MG63 (cell line): ENCODE measurements at places on chromosomes 2 and 18.

GRCh38 chr2:171154348-171154747 is 6.3 kb downstream of the TLK1 start:
- no peak for DNase-seq

- no peak for DNase-seq
Observed at GRCh38 chr18:78624646-78625279, 354.9 kb upstream of the SALL3 start.

- DNase-seq: no peak
Observed at GRCh38 chr2:216402751-216403150, 9.5 kb upstream of the SMARCAL1 start.

DNA sequence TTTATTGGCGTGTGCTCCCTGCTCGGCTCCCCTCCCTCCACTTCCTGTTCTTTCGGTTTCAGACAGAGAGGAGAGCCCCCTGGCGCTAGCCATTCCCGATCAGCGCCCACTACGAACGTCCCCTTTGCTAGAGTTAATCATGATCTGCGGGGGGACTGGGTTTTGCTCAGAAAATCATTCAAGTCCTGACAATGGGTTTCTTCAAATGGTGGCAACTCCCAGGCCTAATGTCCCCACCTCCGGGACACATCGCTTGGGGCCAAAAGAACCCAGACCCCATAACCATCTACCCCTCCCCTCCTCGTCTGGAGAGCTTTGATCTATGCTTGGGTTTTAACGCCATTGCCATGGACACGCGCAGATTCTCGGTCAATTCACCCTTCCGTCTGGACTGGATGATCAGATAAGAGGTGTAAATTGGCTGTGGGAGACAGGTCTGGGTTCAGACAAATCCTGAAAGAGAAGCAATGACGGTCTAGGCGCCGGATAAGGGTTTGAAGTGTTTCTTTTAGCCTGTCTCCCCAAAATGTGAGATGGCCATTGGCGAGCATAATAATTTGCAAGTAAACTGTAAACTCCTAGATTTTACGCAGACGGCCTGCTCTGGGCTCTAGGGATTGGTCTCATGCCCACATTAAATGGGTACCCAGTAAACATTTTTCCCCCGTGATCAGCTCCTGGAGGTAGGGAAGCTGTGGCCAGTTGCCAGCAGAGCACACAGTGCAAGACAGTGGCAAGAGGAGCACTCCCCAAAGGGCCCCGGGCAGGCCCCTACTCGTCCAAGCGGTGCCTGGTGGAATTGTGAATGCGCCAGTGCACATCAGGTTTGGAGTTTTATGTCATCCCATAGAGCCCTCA is 4.7 kb downstream of the NRP2 start:
- DNase-seq: no peak

DNA sequence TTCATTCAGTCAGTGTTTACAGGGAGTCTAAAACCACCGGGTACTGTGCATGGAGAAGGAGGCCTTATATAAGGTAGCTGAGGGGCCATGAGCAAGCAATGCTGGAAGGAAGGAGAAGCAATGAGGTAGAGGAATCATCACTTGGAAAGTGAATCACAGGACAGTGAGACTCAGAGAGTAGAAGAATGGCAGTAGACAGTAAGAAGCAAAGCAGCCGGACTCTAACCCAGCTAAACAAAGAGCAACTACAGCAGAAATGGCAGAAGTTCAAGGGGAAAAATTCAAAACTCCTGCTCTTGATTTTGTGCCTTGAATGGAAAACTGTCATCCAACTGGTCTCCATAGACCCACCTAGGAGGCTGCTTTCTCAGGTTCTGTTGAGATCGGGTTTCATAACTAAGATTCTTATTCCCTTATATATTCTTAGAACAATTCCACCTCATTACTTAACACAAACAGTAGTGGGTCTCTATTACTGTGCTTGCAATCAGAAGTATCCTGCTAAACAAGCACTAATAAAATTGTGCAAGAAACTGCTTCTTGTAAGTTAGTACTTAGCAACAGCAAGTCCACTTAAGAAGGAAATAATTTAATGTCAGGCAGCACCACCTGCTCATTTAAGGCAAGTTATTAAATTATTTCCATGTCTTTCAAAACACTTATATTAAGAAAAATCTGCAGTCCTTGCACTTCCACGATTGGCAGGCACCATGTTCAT is 68.0 kb downstream of the RBMS1 start:
- peak; percentile 13 for DNase-seq

DNA sequence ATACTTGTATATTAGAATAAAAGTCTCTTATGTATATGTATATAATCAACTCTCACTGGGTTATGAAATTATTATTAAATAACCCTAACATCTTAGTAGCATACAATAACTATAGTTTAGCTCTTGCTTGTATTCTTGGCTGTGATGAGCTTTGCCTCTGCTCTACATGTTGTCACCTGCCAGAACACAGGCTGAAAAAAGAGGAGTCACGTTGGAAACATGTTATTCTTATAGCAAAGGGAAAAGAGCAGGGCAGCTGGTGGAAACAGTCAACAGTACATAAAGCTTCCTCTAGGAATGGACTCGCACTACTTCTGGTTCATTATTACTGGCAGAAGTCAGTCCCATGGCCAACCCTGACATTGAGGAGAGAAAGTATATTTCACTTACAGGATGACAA is 362.0 kb upstream of the KYNU start:
- no peak for DNase-seq

DNA sequence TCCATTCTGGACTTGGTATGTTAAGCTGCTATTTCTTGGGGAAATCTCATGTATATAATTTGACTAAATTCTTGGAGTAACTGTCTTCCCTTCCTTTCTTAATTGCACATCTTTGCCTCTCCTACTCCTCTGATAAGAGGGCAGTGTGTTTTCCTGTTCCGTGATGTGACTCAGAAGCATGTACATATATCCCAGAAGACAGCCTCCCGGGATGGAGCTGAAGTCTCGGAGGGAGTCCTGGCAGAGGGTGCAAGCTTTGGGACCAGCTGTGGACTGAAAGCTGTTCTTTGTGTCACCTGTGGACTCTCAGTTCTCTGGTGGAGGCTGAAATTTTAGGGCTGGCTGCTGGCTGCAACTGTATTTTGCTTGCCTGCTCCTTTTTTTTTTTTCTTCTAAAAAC is 54.7 kb upstream of the MGAT5 start:
- no peak for DNase-seq

GRCh38 chr18:39225373-39225772 is 1659.8 kb upstream of the CELF4 start:
- no peak for DNase-seq

- no peak for DNase-seq
Observed at GRCh38 chr2:25420820-25421237, 79.1 kb upstream of the DNMT3A start.

DNA sequence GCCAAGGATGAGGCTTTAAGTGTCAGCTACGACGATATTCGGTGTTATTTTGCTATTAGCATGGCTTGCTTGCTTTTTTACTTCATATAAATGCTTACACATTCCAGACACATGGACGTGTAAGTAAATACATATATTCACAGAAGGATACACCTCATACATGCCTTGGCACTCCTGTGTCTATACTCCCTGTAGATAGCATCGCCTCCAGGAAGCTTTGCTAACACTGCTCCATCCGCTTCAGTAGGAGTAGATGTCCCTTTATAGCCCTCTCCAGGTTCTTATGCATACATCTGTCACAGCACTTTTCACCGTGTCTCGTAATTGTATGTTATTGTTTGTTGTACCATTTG is 27.5 kb upstream of the KCTD1 start:
- DNase-seq: no peak

DNA sequence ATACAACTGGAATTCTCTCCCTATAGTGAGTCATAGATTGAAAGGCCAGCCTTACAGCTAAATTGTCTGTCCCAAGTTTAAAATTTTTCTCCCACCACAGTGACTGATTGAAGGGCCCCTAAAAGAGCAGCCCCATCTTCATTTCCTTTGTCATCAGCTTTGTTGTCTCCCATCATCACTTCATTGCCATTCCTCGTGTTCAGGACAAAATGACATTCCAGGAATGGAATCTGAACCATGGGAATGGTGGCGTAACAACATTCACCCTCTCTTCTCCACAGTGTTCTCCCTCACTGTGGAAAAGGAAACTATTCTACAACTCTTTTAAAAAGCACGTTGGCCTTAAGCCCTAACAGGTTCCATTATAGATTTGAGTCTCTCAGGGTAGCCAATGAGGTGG is 52.1 kb downstream of the PSTPIP2 start:
- no peak for DNase-seq

DNA sequence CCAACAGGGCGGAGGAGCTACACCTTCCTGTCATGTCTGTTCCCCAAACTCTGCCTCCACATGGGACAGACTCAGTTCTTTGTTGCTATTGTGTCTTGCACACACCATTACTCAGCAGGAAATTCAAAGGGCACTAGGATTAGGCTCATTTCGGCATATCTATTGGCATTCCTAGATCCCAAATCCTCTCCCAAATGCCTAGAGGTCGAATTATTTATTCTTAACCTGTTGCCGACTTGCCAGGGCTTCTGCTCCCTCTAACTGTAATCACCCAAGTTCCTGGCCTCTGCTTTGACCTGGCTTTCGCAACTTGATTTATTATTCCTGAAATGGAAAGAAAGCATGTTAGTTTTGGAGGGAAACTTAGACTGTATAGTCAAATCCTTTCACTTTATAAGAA is 67.8 kb upstream of the ST6GAL2 start:
- no peak for DNase-seq

DNA sequence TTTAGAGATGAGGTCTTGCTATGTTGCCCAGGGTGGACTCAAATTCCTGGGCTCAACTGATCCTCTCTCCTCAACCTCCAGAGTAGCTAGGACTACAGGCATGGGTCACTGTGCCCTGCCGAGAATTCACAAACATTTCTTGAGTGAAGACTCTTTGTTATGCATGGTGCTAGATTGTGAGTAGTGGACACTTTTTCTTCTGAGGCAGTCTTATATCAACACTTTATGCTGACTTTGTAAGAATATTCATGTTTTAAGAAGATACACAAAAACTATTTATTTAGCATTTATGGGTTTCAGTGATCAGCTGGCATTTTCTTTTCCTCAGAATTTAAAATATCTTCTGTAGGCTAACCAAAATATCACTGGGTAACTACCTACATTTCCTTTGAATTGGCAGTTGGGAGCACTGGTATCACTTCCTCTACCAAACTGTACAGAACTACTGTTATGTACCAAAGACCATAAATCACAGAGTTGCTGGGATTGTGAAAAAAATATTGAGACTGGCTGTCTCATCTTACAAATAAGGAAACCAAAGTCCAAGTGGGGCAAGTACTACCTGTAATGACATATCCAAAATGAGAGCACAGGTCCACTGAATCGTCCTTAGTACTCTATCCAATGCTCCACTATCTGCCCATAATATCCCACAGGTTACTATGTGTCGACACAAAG is 34.0 kb downstream of the DOCK10 start:
- DNase-seq: no peak

DNA sequence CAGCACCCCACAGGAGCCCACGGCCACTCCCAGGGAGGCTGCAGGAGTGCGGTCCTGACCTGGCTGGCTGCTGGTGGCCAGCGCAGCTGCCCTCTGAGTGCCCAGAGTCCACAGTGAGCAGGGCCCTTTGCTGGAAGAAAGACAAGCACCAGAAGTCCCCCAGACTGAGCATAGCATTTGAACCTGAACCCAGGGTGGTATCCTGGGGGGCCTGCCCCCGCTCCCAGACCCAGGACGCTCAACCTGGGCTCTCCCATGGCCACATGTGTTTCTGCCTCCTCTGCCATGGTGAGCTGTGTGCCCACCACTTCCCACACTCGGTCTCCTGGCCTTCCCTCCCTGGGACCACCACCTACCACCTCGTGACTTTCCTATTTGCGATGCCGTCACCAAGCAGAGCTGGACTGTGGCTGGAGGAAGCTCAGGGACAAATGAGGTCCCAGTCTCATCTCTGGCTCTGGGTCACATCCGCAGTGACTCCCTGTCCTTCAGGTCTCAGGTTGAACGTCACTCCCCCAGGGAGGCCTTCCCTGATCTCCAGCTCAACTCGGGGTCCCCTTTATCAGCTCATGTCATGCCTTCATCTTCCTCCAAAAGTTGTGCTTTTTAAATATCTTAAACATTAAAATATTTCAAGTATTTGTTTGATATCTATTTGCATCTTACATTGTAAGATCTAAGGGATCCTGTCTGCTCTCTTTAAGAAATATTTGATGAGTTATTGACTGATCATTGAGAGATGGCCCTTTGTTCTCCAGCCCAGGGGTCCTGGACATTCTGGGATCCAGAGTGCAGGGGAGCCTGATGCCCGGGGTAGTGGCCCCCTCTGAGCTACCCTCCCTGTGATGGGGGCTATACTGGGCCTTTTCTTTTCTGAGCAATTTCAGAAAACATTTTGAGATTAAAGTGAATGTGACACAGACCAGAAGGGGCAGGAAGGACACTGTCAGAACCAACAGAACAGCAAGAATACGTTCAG is 16.4 kb upstream of the GPR55 start:
- DNase-seq: no peak

- DNase-seq: no peak
Observed at GRCh38 chr2:144595686-144596072, 75.8 kb upstream of the ZEB2 start.

DNA sequence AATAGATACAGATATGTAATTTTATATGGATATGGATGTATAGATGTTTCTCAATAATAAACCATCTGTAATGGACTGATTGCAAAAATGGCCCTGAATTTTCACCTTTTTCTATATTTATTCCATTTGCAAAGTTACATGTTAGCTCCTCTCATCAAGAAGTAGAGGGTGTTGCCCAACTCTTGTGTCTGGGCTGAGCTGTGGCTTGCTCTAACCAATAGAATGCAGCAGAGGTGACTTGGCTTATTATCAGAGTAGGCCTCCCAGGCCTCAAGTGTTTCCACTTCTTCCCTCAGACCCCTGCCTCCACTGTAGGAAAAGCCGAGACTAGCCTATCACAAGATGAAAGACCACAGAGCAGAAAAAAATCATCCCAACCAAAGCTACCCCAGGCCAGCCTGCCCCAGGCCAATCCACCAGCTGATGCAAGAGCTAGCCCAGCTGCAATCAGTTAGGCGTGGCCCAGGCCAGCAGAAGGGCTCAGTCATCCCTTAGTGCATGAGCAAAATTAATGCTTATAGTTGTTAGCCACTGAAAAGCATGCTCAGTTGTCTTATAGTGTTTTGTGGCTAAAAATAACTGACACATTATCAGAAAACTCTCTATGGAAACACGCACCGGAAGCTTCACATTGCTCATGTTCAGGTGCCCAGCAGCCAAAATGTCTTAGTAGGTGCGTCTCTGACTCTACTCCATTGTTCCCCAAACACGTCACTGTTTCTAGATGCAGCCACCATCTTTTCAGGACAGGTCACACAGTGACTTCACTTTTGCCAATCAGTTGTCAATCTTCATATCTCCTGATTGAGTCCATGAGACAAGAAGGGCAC is 464.0 kb downstream of the FBXO15 start:
- DNase-seq: no peak
